ENCODE measurements at places on chromosomes 5 and 9. TPM values are rescaled to one million over a fixed set of nuclear protein-coding genes. Genes with fewer than 3 reads are reported as not detected.

GRCh38 chr5:67165526-67166459 is 30.8 kb downstream of the CD180 start:
- no peaks in the 10 kb centered on the region for H3K27me3 ChIP-seq
- DNase-seq = peak; percentile 95
- no peak overlapping the region for H3K4me3 ChIP-seq
- H3K36me3 ChIP-seq = peaks cover 42% of the 10 kb centered on the region
- no peak overlapping the region for H3K27ac ChIP-seq

DNA sequence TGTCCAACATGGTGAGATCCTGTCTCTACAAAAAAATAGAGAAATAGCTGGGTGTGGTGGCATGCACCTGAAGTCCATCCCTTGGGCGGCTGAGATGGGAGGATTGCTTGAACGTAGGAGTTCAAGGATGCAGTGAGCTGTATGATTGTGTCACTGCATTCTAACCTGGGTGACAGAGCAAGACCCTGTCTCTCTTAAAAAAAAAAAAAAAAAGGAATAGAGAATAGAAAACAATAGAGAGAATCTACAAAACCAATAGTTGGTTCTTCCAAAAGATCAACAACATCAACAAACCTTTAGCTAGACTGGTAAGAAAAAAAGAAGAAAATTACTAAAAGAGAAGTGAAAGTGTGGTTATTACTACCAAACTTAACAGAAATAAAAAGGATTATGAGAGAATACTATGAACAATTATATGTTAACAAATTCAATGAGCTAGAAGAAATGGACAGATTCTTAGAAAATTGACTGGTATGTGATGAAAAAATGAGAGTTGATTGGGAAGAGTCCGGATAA is 8.1 kb upstream of the SLC38A9 start:
- no peaks in the 10 kb centered on the region for H3K36me3 ChIP-seq
- no peak for DNase-seq
- H3K4me3 ChIP-seq = no peak overlapping the region
- H3K4me1 ChIP-seq = no peaks in the 10 kb centered on the region

LCN2 gene
- total RNA-seq = 198 TPM

- H3K27me3 ChIP-seq = no peaks in the 10 kb centered on the region
- H3K4me1 ChIP-seq = no peaks in the 10 kb centered on the region
- peak overlapping the region; percentile 29 for H3K4me3 ChIP-seq
- no peaks in the 10 kb centered on the region for H3K36me3 ChIP-seq
Observed at GRCh38 chr5:35478856-35479682, 138.6 kb upstream of the SPEF2 start.

DNA sequence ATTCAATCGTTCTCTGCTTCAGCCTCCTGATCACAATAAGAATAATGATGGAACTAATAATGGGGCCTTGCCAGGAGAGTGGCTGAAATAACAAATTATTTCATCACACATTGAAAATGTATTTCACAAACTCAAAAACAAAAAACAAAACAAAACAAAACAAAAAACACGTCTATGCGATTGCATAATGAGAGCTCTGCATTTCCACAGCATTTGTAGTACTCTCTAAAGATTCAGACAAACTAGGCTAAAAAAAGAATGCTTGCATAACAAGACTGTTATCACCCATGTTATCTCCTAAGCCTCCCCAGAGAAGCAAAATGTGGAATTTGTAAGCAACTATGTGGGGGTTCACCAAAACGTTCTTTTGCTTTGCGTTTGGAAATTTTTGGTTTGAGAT is 48.1 kb downstream of the PRELID2 start:
- H3K36me3 ChIP-seq = no peaks in the 10 kb centered on the region
- H3K27ac ChIP-seq = no peak overlapping the region
- no peaks in the 10 kb centered on the region for H3K27me3 ChIP-seq
- no peak overlapping the region for H3K4me3 ChIP-seq
- no peaks in the 10 kb centered on the region for H3K4me1 ChIP-seq
- DNase-seq = no peak

- no peak overlapping the region for H3K27ac ChIP-seq
- H3K36me3 ChIP-seq = no peaks in the 10 kb centered on the region
- no peak for DNase-seq
- H3K4me1 ChIP-seq = no peaks in the 10 kb centered on the region
- H3K4me3 ChIP-seq = no peak overlapping the region
- no peaks in the 10 kb centered on the region for H3K27me3 ChIP-seq
Observed at GRCh38 chr5:180975338-180975737, 13.3 kb upstream of the BTNL3 start.

CEL gene
- total RNA-seq = 1.0 TPM

OR1Q1 gene
- not detected for total RNA-seq

GRCh38 chr5:100043475-100043874 is 491.7 kb upstream of the FAM174A start:
- no peak for DNase-seq
- H3K27me3 ChIP-seq = no peaks in the 10 kb centered on the region
- no peaks in the 10 kb centered on the region for H3K4me1 ChIP-seq
- H3K36me3 ChIP-seq = no peaks in the 10 kb centered on the region
- no peak overlapping the region for H3K27ac ChIP-seq
- no peak overlapping the region for H3K4me3 ChIP-seq

SLC1A3 gene
- 27.8 TPM for total RNA-seq

OR13C5 gene
- not detected for total RNA-seq

GRCh38 chr9:92747459-92748232 is 17.0 kb downstream of the BICD2 start:
- H3K27ac ChIP-seq = no peak overlapping the region
- H3K4me1 ChIP-seq = peaks cover 21% of the 10 kb centered on the region
- no peaks in the 10 kb centered on the region for H3K36me3 ChIP-seq
- DNase-seq = no peak
- H3K4me3 ChIP-seq = no peak overlapping the region

ERAP2 gene
- 8.2 TPM for total RNA-seq

- H3K4me1 ChIP-seq = no peaks in the 10 kb centered on the region
- no peaks in the 10 kb centered on the region for H3K36me3 ChIP-seq
- H3K4me3 ChIP-seq = no peak overlapping the region
- no peak for DNase-seq
Observed at GRCh38 chr5:92769978-92770377, 811.0 kb downstream of the NR2F1-AS1 start.

- peak overlapping the region; percentile 77 for H3K27ac ChIP-seq
- no peaks in the 10 kb centered on the region for H3K4me1 ChIP-seq
- H3K4me3 ChIP-seq = no peak overlapping the region
- no peaks in the 10 kb centered on the region for H3K36me3 ChIP-seq
- DNase-seq = no peak
Observed at GRCh38 chr9:133739408-133740280, 1.5 kb upstream of the SARDH start.

DNA sequence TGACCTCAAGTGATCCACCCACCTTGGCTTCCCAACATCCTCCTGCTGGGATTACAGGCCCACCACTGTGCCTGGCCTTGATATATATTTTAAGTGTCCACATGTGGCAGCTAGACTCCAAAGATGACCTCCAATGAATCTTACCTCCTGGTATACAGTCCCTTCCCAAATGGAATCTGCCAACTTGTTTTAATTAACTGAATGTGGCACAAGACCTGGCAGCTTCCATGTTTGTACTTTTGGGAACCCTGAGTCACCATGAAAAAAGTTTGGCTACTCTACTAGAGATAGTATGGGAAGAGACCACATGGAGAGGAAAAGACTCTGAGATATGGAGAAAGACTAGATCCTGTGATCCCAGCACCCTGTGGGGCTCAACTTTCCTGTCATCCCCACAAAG is 42.5 kb downstream of the CCL28 start:
- no peaks in the 10 kb centered on the region for H3K36me3 ChIP-seq
- no peaks in the 10 kb centered on the region for H3K4me1 ChIP-seq
- H3K27me3 ChIP-seq = no peaks in the 10 kb centered on the region
- no peak overlapping the region for H3K4me3 ChIP-seq

CRHBP gene
- total RNA-seq = 8.6 TPM

- no peak overlapping the region for H3K4me3 ChIP-seq
- no peaks in the 10 kb centered on the region for H3K36me3 ChIP-seq
- H3K27me3 ChIP-seq = no peaks in the 10 kb centered on the region
- no peaks in the 10 kb centered on the region for H3K4me1 ChIP-seq
- H3K27ac ChIP-seq = no peak overlapping the region
Observed at GRCh38 chr5:40515476-40515875, 164.2 kb upstream of the PTGER4 start.

All from kidney (tissue), 22 donors.